Smooth muscle cell of the coronary artery (primary cell): ENCODE measurements at places on chromosomes 13 and 19. TPM values are rescaled to one million over a fixed set of nuclear protein-coding genes. Genes with fewer than 3 reads are reported as not detected.

Gene LILRA5
- not detected in 2 replicates for total RNA-seq

Gene TTC9B
- total RNA-seq, result not detected in 2 replicates

Gene NCAN
- under 0.01 TPM in 1 of 2 replicates, not detected in the other for total RNA-seq

Gene ANGPTL8
- 0.59 TPM in 1 of 2 replicates, not detected in the other for total RNA-seq

Gene ZNF540
- 0.30 and 1.3 TPM in 2 replicates for total RNA-seq
